Aorta (tissue), 5 donors: ENCODE measurements at places on chromosomes 16 and 17. TPM values are rescaled to one million over a fixed set of nuclear protein-coding genes. Genes with fewer than 3 reads are reported as not detected.

MT1X gene
- total RNA-seq, result 62.0 TPM

GNGT2 gene
- 1.6 TPM for total RNA-seq

ABCA6 gene
- 200 TPM for total RNA-seq

GRCh38 chr17:38579934-38580333 lies 25.8 kb downstream of the SRCIN1 start:
- no peaks in the 10 kb centered on the region for H3K36me3 ChIP-seq
- H3K27me3 ChIP-seq, result no peaks in the 10 kb centered on the region
- no peak overlapping the region for H3K4me3 ChIP-seq
- H3K27ac ChIP-seq, result no peak overlapping the region
- no peaks in the 10 kb centered on the region for H3K4me1 ChIP-seq
- DNase-seq, result no peak

- H3K4me3 ChIP-seq, result no peak overlapping the region
- no peaks in the 10 kb centered on the region for H3K4me1 ChIP-seq
- H3K27ac ChIP-seq, result no peak overlapping the region
- H3K27me3 ChIP-seq, result no peaks in the 10 kb centered on the region
- no peak for DNase-seq
- H3K36me3 ChIP-seq, result no peaks in the 10 kb centered on the region
These were observed 190.1 kb downstream of the C16orf78 start for GRCh38 chr16:49563666-49564065.
